ENCODE measurements at places on chromosomes 3 and 15.

DNA sequence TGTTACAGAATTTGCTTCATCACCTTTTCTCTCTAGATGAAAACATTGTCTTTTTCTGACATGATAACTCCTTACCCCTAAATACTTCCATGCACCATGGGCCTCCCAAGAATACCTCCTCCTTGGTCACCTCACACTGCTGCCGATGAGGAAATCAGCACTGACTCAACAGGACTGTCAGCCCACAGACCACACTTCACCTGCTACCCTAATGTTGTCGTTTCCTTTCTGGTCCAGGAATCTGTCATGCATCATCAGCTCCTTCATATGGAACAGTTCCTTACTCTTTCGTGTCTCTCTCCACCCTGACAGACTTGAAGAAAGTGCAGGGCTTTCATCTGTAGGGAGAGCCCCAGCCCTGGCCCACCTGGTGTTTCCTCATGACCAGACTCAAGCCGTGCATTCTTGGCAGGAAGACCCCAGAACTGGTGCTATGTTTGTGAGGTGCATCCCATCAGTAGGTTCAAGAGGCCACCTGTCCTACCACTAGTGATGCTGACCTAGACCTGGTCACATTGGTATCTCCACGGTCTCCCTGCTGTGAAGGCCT is 41.1 kb upstream of the PLXNA1 start:
- no peak for DNase-seq

- no peak for DNase-seq
Measured at GRCh38 chr15:86837294-86838061, 757.8 kb downstream of the AGBL1 start.

DNA sequence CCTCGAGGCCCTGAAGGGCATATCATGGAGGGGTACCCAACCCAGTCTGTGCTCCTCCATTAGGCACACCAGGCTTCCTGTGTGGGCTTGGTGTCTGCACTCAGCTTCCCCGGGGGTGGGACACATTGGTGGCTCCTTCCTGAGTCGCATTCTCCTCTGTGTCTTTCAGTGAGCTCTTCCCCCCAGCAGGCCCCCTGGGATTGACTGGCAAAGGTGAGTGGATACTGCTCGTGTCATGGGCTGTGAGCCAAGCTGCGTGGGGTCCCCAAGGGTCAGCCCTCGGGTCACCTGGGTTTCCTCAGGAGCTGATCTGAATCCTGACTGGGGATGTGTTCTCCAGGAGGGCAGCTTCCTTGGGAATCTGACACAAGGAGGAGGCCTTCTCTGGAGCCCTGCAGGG is 231.0 kb downstream of the SNRPN start:
- DNase-seq = no peak

GRCh38 chr3:44436181-44436580 is 41.3 kb downstream of the ZNF445 start:
- DNase-seq = no peak

DNA sequence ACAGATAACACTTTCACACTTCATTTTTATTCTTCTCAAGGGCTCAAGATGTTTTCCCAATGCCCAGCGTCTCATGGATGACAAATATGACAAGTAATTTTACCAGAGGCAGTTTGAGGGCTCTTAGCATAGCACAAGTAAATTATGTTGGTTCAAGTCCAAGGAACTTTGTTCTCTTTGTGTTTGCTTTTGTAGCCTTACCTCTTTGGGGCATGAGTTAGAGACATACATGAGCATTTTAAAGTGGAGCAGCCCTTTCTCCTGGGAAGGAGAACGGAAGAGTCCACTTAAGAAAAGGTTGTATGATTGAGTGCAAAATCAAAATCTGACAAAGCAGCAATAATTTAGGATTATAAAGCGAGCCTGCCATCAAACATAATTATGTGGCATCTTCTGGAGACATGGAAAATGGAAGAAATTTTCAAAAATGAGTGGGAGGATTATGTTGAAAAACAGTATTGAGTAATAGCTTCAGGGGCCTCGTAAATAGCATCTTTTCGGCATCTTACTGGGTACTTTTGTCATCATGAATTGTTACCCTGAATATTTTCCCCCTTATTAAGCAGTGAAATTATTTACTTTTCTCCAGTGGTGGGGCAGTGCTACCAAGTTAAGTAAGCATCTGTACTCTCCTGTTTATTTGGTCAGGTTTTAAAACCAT is 65.9 kb downstream of the PGPEP1L start:
- no peak for DNase-seq

- no peak for DNase-seq
Measured at GRCh38 chr15:43208052-43209002, 12.5 kb downstream of the EPB42 start.

- no peak for DNase-seq
Measured at GRCh38 chr3:47007482-47008233, 28.2 kb downstream of the NBEAL2 start.

DNA sequence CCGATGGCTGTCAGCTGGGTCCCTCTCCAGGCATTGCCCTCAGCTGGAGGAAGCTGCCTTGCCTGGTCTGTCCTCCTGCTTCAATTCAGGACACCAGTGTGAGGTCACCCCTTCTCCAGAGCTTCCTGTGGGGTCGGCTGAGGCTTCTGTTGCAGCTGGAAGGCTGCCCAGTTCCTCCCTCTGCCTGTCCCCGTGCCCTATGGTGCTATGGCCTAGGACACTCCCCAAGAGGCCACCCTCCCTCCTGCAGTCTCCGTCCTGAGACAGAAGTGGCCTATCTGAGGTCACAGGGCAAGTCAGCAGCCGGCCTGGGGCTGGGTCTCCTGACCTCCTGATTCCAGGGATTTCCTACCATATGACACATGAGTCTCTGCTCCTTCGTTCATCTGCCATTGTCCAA is 57.9 kb downstream of the RASGRF1 start:
- no peak for DNase-seq

GRCh38 chr15:65106011-65106590 is 8.9 kb downstream of the UBAP1L start:
- DNase-seq = no peak

DNA sequence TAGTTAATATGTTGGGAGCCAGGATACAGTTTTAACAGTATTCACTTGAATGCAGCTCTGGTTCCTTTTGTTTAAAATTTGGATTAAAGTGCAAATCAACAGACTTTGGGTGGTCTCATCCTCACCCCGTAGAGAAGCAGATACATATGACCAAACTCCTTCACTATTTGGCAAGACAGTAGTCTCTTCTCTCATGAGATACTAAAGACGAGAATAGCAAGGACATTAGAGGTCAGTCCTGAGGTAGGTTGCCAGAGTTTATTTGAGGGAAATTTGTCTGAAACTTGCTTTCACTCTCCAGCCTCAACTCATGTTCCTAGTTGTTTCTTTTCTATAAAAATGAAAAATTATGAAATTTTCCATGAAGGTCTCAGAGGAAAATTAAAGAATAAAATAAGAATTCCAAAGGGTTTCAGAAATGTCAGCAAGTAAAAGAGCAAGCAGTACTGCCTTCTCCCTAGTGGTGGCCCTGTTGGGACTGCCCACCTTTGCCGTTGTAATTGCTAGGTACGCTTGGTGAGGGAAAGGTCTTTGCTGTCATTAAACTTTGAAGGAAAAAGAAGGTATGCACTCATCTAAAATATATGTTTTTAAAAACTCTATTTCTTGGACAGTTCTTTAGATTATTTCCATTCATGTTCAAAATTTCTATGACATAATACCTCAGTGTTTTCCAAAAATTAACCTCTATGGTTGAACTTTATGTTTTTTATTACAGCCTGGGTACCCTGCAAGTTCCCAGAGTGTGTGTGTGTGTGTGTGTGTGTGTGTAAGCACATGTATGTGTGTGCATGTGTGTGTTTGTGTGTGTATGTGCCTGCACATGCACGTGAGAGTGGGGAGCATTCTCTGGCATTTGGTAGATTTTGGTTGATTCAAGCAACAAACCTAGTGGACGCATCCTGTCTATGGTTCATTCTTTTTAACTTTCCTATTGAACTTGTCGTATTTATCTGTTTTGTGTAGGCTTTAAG is 111.4 kb downstream of the CMSS1 start:
- no peak for DNase-seq

GRCh38 chr3:165193366-165194254 is 2.6 kb downstream of the SLITRK3 start:
- no peak for DNase-seq

GRCh38 chr15:83716605-83717004 is 62.7 kb downstream of the ADAMTSL3 start:
- no peak for DNase-seq

GRCh38 chr3:43015572-43015971 is 36.5 kb downstream of the GASK1A start:
- DNase-seq = no peak
